ENCODE measurements at places on chromosomes 2 and 18.
A peak's percentile ranks its signal among the peaks of the same experiment; 100 is the strongest.

DNA sequence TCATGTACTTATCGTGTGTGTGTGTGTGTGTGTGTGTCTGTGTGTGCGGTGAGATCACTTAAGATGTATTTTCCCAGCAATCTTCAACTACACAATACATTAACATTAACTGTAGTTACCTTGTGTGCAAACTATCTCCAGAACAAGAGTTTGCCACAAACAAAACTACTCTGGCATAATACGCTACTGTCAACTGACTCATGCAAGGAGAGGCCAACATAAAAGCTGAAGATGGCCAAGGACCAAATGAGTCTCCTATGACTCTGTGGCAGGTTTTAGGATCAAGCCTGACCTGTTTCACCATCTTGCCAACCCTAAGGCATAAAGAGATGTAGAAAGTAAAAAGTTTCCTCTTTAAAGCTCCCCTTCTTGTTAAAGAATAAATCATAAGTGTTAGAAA, 20.1 kb downstream of the CYB5A start:
- DNase-seq, result no peak

- peak; percentile 76 for DNase-seq
These were observed at the start of gene BOK for GRCh38 chr2:241558532-241559322. TSS of gene BOK (plus strand) at chr2:241558745. CDS start at chr2:241559484, 739 bp downstream.

GRCh38 chr2:159109517-159109916, 141.1 kb downstream of the TANC1 start:
- DNase-seq, result no peak

- no peak for DNase-seq
These were observed 119.1 kb downstream of the NDUFA10 start for GRCh38 chr2:239905884-239906654.

DNA sequence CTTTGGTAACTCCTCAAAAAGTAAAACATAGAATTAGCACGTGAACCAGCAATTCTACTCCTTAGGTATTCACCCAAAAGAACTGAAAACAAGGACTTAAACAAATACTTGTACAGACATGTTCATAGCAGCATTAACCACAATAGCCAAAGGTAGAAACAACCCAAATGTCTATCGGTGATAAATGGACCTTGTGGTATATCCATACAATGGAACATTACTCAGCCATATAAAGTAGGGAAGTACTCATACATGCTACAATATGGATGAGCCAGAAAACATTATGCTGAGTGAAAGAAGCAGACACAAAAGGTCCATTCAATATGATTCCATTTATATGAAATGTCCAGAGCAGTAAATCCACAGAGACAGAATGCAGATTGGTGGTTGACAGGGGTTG, 182.8 kb downstream of the DNER start:
- DNase-seq, result no peak

- no peak for DNase-seq
These were observed 231.9 kb downstream of the PLCL1 start for GRCh38 chr2:198036029-198036879.

DNA sequence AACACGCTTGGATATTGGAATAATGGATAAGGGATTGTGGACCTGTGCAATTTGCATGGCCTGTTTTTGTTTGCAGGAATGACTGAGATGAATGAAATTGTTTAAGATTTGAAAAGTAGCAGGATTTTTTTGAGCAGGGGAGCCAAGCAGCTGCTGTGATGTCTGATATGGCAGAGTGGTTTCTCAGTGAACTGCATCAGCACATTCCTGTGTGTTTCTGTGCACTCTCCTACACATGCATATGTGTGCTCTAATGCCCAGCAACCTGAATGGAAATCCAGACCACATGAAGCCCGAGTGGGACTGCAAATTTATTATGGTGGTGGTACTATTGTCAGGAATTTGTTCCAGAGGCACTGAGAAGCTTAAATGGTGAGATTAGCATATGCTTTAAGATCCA, 161.7 kb downstream of the PARD3B start:
- no peak for DNase-seq

GRCh38 chr2:99624677-99625076, 134.9 kb upstream of the REV1 start:
- no peak for DNase-seq

- DNase-seq, result no peak
These were observed 344.0 kb upstream of the DDX18 start for GRCh38 chr2:117470311-117471095.

DNA sequence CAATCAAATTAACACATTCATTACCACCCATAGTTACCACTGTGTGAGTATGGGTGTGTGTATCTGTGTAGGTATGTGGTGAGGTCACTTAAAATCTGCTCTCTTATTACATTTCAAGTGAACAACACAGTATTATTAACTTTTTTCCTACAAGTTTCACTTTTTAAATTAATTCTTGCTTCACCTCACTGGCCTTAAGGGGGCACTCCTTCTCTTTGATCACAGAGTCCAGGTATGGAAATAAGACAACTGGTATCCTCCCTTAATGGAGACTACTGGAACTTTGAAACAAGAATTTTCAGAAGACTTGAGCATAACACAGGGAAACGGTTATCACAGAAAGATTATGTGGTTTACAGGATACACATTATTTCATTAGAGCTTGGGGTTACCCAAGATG, 255.8 kb downstream of the ASXL3 start:
- no peak for DNase-seq

DNA sequence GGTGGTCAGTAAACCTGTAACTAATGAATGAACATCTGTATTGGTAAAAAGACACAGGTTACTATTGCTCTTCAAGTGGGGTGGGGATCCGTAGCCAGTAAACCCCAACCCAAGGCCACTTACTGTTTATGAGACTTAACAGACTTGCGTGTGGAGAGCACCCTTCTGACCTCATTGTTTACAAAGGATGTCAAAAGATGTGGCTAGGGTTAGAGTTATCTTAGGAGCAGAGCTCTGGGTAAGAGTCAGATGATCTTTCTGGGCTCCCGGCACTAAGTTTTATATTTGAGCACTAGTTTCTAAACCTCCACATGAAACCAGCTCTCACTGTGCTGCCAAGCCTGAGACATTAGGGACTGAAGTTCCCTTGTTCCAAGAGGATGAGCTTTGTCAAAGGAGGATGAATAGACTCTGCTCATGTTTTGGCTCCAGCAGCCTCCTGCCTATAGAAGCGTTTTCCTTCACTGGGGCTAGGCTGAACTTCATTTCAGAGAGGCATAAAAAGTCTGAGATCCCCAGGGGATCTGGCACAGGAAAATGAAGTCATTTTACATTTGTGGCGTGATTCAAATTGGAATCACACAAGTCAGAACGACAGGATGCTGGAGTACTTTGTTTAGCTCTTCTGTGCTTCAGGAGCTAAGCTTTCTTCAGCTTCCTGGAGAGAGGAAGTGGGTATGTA, 403.1 kb upstream of the TRIB2 start:
- DNase-seq, result no peak

- no peak for DNase-seq
These were observed 151.6 kb downstream of the FAM210A start for GRCh38 chr18:13574761-13575160.

- DNase-seq, result no peak
These were observed 222.0 kb downstream of the KLHL29 start for GRCh38 chr2:23606968-23607367.

- DNase-seq, result no peak
These were observed 217.9 kb upstream of the PID1 start for GRCh38 chr2:229489016-229489415.

GRCh38 chr2:2102866-2103653, 228.0 kb downstream of the MYT1L start:
- no peak for DNase-seq

DNA sequence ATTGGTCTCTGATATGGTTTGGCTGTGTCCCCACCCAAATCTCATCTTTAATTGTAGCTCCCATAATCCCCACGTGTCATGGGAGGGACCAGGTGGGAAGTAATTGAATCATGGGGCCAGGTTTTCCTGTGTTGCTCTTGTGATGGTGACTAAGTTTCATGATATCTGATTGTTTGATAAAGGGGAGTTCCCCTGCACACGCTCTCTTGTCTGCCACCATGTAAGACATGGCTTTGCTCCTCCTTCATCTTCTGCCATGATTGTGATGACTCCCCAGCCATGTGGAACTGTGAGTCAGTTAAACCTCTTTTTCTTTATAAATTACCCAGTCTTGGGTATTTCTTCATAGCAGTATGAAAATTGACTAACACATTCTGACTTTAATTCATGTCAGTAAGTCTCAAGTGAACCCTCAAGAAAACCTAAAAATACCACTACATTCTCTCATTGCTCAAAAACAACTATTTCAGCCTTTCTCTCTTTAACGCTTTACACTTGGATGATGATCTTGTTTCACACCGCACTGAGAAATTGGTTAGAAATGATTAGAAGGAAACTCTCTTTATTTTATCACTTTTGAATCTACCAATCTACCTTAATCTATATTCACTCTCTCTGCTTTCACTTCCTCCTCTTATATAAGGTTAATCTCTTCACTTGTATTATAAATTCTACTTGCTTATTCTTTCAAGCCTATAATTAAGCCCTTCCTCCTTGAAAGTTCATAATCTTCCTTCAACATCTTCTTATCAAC, 110.1 kb downstream of the GALR1 start:
- DNase-seq, result no peak

- DNase-seq, result no peak
These were observed 326.3 kb upstream of the ETAA1 start for GRCh38 chr2:67070826-67071225.

GRCh38 chr2:70806013-70806412, 14.4 kb downstream of the CLEC4F start:
- no peak for DNase-seq

DNA sequence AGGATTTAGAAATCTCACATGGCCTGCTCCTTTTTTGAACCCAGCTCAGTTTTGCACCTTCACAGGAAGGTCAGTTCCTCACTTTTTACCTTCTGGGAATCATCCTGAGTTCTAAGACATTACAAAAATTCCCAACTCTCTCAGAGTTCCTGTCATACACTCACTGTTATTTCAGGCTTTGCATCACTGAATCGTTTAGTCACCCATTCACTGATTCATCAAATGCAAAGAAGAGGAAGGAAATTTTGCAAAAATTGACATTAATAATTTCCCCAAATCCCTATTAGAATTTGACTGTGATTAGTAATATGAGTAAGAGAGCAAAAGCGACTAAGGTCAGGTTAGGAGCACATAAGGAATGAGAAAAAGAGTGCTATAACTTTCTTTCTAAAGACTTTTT, 197.5 kb downstream of the PDE1A start:
- DNase-seq, result no peak

DNA sequence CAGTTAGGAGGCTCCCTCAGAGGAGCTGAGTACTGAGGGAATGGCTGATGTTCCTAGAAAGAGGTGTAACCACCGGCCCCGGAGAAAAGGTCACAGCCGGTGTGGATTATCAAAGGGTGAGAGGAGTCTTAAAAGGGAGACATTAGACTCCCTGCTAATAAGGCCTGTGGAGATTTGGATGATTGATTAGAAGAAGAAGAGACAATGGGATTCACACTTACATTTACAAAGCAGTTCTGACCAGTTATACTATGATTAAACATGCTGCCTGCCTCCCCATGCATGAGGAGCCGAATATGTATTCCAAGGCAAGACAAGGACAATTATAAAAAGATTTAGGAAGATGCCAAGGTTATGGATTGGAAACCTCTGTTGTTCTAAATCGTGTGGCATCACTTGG, 302.4 kb downstream of the SLC4A3 start:
- DNase-seq, result no peak

DNA sequence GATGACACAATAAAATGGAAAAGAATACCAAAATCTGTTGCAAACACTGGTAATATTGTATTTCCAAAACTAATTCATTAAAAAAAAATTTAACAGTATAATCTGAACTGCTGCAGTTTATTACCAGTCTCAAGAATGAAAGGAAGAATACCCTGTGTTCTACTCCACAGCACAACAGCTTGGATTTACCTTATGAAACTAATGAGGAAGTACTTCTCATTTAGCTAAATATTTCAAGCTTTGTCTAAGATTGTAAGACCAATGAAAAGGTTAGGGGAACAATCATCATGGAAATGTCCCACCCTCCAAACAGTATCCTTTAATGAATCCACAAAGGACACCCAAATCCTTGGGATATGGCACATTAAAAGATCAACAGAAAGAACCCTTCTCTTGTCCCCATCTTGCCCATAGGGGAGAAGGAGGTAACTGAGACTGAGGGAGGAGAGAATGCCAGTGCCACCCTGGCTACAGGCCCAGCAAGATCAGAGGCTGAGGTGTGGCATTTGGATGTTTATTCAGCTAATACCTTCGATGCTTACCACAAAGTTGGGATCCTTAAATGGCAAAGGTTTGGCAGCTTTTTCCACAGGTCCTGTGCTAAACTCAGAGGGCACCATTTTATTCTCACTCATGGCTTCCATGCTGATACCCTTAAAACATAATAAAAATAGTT, 17.7 kb downstream of the INO80C start:
- DNase-seq, result no peak

GRCh38 chr2:62222674-62223073, 26.8 kb downstream of the B3GNT2 start:
- no peak for DNase-seq

DNA sequence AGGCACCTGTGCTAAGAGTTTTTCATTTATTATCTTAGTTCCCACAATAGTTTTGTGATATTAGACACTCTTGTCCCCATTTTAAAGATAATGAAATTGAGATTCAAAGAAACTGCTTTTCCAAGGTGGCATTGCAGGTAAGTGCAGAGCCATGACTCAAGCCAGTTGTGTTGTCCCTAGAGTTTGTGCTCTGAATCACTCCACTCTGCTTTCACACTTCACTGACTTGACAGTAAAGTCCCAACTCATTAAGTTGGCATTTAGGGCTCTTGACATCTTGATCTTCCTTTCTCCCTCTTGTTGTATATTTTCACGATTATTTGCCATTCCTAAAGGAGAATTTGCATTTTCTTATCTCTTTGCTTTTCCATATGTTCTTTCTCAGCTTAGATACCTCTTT, 114.3 kb downstream of the DIS3L2 start:
- no peak for DNase-seq

DNA sequence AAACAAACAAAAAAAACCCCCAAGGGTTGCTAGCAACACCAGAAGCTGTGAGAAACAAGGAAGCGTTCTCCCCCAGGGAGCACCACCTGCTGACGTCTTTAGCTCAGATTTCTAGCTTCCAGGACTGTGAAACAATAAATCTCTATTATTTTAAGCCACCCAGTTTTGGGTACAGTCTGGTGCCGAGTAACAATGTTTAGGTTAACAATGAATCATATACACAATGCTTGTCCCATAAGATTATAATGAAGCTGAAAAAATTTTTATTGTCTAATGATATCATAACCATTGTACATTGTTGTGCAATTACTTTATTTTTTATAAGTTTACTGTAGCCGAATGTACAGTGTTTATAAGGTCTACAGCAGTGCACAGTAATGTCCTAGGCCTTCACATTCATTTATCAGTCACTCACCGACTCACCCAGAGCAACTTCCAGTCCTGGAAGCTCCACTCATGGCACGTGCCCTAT, 72.1 kb upstream of the CAB39 start:
- DNase-seq, result no peak

GRCh38 chr2:175418224-175418835, 236.8 kb upstream of the ATP5MC3 start:
- no peak for DNase-seq

DNA sequence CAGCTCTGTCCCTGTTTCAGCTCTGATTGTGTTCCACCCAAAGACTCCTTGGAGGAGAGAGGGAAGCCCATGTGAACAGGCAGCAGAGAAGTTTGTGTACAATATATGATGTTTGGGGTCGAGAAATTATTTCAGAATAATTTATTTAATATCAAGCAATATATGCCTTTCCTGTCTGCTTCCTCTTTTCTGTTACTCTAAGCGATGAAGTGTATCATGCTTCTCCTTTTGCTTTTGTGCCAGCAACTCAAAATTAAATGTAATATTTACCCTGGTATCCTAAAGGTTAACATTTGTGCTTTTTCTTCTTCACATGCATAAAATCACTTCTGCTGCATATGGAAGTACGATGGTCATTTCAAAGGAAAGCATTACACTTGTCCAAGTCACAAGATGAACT, 2.4 kb upstream of the NTSR2 start:
- no peak for DNase-seq
